ENCODE measurements at places on chromosomes 12 and 14.

- DNase-seq, result no peak
Observed at GRCh38 chr12:24851341-24851740, 97.6 kb downstream of the BCAT1 start.

GRCh38 chr12:123063535-123063934 lies 83.1 kb downstream of the ARL6IP4 start:
- DNase-seq, result peak; percentile 33

DNA sequence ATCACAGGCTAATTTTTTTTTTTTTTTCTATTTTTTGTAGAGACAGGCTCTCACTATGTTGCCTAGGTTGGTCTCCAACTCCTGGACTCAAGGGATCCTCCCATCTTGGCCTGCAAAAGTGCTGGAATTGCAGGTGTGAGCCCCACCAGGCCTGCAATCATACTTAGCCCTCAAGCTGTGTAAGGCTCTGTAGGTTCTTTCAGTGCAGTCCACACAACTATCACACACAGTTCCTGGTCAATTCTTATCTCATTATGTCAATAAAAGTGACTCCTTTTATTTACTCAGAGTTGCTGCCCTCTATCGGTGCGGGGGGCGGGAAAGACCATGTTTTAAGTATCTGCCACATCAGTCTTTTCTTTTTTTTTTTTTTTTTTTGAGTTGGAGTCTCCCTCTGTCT lies 29.0 kb downstream of the SLC2A3 start:
- peak; percentile 93 for DNase-seq

- no peak for DNase-seq
Observed at GRCh38 chr12:116299064-116299463, 21.6 kb upstream of the MED13L start.

- no peak for DNase-seq
Observed at GRCh38 chr14:49908433-49908782, 15.5 kb downstream of the ARF6 start.

DNA sequence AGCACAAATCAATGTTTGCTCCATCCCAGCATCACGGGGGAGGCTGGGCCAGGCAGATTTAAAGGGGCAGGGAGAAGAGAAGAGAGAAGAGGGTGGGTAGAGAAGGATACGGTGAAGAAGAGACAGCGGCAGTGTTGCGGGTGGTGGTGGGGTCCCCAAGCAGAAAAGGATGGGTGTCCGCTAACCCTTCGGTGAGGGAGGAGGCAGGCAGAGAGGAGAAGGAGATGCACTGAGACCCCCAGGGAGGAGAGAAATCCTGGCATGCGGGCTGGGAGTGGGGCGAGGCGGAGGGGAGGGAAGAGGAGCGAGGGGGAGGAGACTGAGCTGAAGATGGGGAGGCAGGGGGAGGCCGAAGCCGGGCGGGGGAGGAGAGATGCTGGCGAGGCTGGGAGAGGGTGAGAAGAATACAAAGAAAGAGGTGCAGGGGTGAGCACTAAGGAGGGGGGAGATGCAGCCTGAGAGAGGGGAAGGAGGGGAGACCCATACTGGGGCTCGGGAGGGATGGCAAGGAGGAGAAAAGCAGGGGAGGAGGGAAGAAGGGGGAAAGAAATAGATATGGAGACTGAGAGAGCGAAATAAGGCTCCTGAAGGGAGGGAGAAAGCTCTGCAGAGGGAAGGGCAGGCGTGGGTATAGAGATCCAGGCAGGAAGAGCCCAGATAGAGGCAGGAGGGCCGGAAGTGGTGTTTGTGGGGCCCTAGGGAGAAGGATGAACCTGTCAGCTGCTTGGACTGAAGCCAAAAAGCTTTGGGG lies at the start of gene JPH4:
Gene JPH4 (minus strand): TSS at position 231 of the 751 bp plus-strand sequence. CDS start 1,337 bp downstream, outside the sequence.
- DNase-seq, result no peak

- no peak for DNase-seq
Observed at GRCh38 chr14:60904381-60904780, 76.5 kb downstream of the TRMT5 start.

DNA sequence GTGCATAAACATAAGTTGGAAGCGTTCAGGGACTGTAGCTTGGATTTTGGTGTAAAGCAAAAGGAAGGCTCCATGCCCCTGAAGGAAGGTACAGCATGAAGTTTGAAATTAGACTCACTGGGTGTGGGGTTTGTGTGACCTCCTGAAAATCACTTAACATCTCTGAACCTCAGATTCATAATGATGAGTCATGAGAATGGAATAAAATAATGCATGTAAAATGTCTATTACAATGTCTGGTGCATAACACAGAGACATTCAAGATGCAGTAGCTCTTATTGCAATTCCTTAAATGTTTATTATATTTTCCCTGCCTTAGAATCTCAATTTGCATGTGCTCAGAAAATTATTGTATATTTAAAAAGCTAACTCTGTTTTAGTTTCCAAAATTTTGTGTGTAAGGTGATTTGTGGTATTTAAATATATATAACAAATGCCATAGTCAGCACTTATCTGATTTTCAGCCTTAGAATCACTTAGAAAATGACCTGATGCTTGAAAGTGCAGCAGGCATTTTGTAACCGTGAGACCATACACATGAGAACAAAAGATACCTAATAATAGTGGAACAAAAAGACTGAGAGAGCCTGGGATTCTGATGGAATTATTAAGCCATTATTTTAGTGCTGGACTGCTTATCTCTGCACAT lies 66.3 kb downstream of the E2F7 start:
- no peak for DNase-seq

GRCh38 chr14:61380984-61381383 lies 59.6 kb downstream of the PRKCH start:
- DNase-seq, result no peak

- DNase-seq, result no peak
Observed at GRCh38 chr14:60273956-60274355, 24.9 kb downstream of the PPM1A start.

DNA sequence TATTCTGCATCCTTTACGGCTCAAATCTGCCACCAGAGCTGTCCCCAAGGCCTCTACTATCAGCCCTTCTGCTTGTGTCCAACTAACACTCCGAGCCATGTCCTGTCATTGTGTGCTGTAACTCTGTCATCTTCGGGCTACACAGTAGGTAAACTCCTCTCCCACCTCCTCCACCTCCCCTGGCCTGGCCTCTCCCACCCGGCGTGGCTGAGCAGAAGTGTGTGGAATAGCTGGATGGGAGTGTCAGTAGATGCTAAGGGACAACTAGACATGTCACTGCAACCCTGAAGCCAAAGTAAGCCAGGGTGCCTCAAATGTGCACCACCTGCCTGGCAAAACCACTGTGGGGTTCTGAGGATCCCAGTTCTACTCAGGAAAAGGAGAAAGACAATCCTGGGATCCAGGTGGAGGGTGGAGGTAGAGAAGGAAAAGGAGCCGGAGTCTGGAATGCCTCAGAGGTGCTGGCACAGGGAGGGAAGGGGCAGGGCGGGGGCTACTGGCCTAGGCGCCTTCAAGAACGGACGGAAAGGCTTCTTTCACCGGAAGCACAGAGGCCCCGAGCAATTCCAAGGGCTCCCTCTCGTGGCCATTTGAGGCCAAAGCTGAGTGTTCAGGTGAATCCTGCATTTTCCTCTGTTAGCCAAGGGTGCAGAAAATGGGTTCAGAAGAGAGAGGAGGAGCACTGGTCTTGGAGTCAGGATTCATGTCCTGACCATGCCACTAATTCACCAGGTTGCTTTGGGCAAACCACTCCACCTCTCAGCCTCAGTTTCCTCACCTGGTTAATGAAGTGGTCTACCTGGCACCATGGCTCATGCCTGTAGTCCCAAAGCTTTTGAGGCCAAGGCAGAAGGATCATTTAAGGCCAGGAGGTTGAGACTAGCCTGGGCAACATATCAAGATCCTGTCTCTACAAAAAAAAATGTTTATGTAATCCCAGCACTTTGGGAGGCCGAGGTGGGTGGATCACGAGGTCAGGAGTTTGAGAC lies 20.5 kb upstream of the FAM181A start:
- DNase-seq, result peak; percentile 67

DNA sequence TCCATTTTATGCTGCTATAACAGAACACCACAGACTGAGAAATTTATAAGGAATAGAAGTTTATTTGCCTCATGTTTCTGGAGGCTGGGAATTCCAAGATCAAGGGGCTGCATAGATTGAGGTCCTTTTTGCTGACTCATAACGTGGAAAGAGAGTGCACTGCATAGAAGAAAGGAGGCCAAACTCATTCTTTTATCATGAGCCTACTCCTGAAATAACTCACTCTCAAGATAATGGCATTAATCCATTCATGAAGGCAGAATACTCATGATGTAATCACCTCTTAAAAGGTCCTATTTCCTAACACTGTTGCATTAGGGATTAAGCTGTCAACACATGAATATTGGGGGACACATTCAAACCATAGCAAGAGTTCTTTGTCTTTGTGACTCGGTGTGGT lies 60.0 kb upstream of the FBXO33 start:
- no peak for DNase-seq

DNA sequence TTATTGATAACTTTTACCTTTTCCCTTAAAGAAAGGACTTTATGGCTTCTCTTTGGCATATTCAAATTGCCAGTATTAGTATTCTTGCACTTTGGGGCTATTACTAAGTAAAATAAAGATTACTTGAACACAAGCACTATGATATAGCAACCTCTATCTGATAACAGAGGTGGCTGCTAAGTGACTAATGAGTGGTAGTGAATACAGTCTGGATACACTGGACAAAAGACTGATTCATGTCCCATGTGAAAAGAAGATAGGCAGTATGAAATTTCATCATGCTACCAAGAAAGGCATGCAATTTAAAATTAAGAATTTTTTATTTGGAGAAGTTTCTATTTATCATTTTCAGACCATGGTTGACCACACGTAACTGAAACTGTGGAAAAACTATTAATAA lies 399.9 kb downstream of the FSCB start:
- no peak for DNase-seq

DNA sequence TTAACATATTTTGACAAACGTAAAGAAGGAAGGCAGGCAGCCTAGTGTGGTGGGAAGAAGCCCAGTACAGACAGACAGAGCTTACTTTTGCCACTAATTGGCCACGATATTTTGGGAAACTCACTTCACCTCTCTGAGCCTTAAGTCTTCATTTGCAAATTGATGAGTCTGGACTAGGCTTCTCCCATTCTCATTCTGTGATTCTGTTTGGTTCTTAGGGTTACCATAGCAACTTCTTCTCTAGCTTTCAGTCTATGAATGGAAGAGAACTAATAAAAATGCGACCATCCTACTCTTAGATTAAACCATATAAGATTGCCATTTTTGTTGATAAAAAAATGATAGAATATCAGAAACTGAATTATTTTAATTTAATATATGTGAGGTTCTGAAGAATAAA lies 210.5 kb downstream of the SNAPC1 start:
- DNase-seq, result no peak

Data from OCI-M1 (cell line).